ENCODE measurements at places on chromosomes 6 and 20. TPM values are rescaled to one million over a fixed set of nuclear protein-coding genes. Genes with fewer than 3 reads are reported as not detected.

- no peak overlapping the region for H3K4me3 ChIP-seq
- H3K4me1 ChIP-seq: no peaks in the 10 kb centered on the region
- no peak for DNase-seq
- H3K27me3 ChIP-seq: no peaks in the 10 kb centered on the region
These were observed 1349.3 kb downstream of the GRIK2 start for GRCh38 chr6:102742754-102743356.

The ENPP3 gene
- 0.82 TPM for total RNA-seq

- DNase-seq: no peak
- no peak overlapping the region for H3K27ac ChIP-seq
- H3K4me3 ChIP-seq: no peak overlapping the region
These were observed 14.5 kb upstream of the DUSP22 start for GRCh38 chr6:277746-278145.

The SIM1 gene
- not detected for total RNA-seq

DNA sequence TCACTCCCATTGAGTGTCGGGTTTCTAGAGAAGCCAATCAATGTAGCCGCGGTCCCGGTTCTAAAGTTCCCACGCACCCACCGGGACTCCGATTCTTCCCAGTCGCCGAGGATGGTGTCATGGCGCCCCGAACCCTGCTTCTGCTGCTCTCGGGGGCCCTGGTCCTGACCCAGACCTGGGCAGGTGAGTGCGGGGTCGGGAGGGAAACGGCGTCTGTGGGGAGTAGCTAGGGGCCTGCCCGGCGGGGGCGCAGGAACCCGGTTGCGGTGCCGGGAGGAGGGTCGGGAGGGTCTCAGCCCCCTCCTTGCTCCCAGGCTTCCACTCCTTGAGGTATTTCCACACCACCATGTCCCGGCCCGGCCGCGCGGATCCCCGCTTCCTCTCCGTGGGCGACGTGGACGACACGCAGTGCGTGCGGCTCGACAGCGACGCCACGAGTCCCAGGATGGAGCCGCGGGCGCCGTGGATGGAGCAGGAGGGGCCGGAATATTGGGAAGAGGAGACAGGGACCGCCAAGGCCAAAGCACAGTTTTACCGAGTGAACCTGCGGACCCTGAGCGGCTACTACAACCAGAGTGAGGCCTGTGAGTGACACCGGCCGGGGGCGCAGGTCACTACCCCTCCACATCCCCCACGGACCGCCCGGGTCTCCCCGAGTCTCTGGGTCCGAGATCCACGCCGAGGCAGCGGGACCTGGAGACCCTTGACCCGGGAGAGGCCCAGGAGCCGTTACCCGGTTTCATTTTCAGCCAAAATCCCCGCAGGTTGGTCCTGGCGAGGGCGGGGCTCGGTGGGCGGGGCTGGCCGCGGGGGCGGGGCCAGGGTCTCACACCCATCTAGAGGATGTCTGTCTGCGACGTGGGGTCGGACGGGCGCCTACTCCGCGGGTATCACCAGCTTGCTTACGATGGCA lies 35.2 kb upstream of the HLA-G start:
- peak overlapping the region; percentile 81 for H3K4me3 ChIP-seq
- H3K4me1 ChIP-seq: peaks cover 18% of the 10 kb centered on the region
- peak; percentile 84 for DNase-seq
- H3K27me3 ChIP-seq: peaks cover 22% of the 10 kb centered on the region
- peaks cover 7% of the 10 kb centered on the region for H3K36me3 ChIP-seq

The ENPP5 gene
- total RNA-seq: 0.10 TPM

DNA sequence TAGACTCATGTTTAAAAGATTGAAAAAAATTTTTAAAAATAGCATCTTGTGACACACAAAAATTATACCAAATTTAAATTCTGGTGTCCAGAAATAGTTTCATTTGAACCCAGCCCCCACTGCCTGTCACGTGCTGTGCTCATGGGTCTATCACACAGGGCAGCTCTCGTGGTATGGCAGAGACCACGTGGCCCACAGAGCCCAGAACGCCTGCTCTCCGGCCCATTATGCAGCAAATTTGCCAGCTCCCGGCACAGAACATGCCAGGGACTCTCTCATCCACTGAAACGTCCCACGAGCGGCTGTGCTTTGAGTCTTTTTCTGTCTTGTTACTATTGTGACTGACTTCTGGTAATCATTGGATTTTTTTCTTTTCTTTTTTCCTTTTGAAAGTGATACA lies 224.3 kb downstream of the TTLL2 start:
- no peaks in the 10 kb centered on the region for H3K4me1 ChIP-seq
- no peak overlapping the region for H3K27ac ChIP-seq
- peaks cover 2% of the 10 kb centered on the region for H3K27me3 ChIP-seq
- no peaks in the 10 kb centered on the region for H3K36me3 ChIP-seq

- DNase-seq: peak; percentile 39
- H3K27ac ChIP-seq: no peak overlapping the region
- no peaks in the 10 kb centered on the region for H3K4me1 ChIP-seq
- no peak overlapping the region for H3K4me3 ChIP-seq
These were observed 45.9 kb downstream of the ZNF217 start for GRCh38 chr20:53547664-53548239.

- H3K27me3 ChIP-seq: no peaks in the 10 kb centered on the region
- no peaks in the 10 kb centered on the region for H3K4me1 ChIP-seq
- H3K4me3 ChIP-seq: no peak overlapping the region
These were observed 48.8 kb downstream of the PRL start for GRCh38 chr6:22247916-22248482.

GRCh38 chr6:89789980-89790379 lies 29.6 kb downstream of the MDN1 start:
- H3K27ac ChIP-seq: no peak overlapping the region
- H3K27me3 ChIP-seq: no peaks in the 10 kb centered on the region
- no peak overlapping the region for H3K4me3 ChIP-seq
- peaks cover 21% of the 10 kb centered on the region for H3K4me1 ChIP-seq

GRCh38 chr6:134636186-134636799 lies 313.6 kb downstream of the ALDH8A1 start:
- H3K27me3 ChIP-seq: no peaks in the 10 kb centered on the region
- no peaks in the 10 kb centered on the region for H3K36me3 ChIP-seq
- H3K4me3 ChIP-seq: no peak overlapping the region
- DNase-seq: peak; percentile 65
- peak overlapping the region; percentile 2 for H3K27ac ChIP-seq

- no peak for DNase-seq
- H3K36me3 ChIP-seq: no peaks in the 10 kb centered on the region
- no peaks in the 10 kb centered on the region for H3K27me3 ChIP-seq
- H3K4me3 ChIP-seq: no peak overlapping the region
These were observed 258.1 kb downstream of the ZNF217 start for GRCh38 chr20:53335555-53335954.

DNA sequence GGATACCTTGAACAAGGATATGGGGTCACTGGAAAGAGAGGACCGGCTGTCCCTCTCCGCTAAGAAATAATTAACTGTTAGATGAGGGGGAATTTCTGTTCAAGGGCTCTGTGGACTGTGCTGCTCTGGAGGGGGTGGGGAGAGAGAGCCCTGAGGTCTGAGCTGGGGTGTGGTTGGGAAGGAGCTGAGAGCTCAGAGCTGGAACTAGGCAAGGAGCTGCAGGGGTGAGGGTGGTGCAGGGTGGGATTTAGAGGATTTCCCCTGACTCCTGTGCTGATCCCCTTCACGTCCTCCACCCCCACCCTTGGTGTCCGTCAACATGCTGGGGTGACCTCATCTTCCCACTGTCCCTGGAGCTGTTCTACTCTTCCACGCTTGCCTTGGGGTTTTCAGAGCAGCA lies 52.5 kb downstream of the HLA-A start:
- no peaks in the 10 kb centered on the region for H3K4me1 ChIP-seq
- H3K27ac ChIP-seq: no peak overlapping the region
- H3K36me3 ChIP-seq: no peaks in the 10 kb centered on the region
- no peak overlapping the region for H3K4me3 ChIP-seq

The RAET1L gene
- not detected for total RNA-seq

DNA sequence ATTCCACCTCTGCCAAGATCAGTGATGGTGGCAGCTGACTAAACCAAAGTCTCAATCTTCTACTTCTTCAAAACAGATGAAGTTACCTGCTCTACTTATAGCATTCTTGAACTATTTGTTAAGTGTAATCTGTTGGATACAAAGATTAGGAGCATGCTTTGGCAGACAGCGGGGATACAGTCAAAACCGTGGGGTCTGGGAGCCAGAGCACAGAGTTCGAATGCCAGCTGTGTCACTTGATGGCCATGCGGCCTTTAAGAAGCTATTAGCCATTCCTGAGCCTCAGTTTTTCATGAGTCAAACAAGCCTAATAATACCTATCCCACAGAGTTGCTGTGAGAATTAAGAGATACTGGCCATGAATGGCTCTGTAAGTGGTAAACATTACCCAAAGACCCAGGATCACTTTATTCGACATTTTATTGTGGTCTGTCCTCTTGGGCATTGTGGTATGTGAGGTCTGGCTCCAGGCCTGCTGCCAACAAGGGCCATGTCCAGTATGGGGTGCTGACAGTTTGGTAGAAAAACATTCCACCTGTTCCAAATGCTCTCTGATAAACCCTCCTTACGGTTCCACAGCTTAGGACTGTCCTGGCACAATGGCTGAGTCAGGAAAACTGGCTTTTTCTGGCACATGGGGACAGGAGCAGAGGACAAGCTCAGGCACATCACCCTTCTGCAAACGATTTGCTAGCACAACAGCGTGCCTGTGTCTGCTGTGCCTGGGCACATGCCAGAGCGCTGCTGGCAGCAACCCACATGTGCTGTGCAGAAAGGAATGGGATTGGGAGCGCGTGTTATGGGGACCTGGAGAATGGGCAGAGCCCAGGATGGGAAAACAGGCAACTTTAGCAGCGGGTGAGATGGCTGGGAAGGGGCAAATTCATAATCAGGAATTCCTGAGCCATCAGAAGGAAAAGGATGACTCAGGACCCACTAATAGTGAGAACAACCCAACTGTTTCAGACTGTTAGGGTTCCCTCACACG lies 15.7 kb upstream of the FAM83C start:
- DNase-seq: no peak
- H3K4me3 ChIP-seq: no peak overlapping the region
- H3K36me3 ChIP-seq: peaks cover 12% of the 10 kb centered on the region
- H3K27me3 ChIP-seq: no peaks in the 10 kb centered on the region

DNA sequence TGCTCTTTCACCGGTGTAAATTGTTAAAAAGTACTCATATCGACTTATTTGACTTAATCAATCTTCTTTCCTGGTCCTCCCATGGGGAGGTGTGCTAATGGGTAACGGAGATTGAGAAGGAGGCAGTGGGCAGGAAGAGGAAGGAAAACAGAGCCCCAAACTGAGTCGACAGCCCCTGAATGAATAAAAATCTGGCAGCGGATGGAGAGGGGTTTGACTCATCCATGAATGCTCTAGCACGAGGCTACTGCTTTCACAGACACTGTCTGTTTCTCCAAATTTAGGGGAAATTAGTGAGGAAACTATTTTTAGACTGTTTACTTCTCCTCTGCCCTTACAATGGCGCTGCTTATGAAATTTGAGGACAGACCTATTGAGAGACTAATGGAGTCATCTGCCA lies 142.2 kb upstream of the ATXN1 start:
- H3K4me1 ChIP-seq: no peaks in the 10 kb centered on the region
- H3K36me3 ChIP-seq: no peaks in the 10 kb centered on the region
- DNase-seq: no peak
- no peak overlapping the region for H3K27ac ChIP-seq
- no peak overlapping the region for H3K4me3 ChIP-seq

GRCh38 chr6:166713434-166714186 lies 86.6 kb upstream of the RPS6KA2 start:
- H3K27ac ChIP-seq: no peak overlapping the region
- H3K4me1 ChIP-seq: no peaks in the 10 kb centered on the region
- H3K36me3 ChIP-seq: no peaks in the 10 kb centered on the region
- H3K4me3 ChIP-seq: no peak overlapping the region

The CLIC5 gene
- total RNA-seq: 8.5 TPM

DNA sequence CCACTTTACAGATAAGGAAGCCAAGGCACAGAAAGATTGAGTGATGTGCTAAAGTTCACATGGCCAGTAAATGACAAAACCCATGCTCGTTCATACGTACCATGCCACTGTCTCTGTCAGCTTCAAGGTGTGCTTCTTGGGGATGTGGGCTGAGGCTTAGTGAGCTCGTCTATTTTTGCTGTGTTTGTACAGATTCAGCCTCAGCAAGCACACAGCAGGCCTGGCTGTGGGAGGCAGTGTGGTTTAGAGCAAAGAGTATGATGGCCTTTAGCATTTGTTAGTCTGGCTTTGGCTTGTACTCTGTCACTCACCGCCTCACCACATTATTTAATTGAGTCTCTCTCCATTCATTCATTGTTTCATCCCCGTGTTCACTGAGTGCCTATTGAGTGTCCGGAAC lies 55.3 kb downstream of the BMP6 start:
- no peak overlapping the region for H3K4me3 ChIP-seq
- H3K4me1 ChIP-seq: no peaks in the 10 kb centered on the region
- peaks cover 10% of the 10 kb centered on the region for H3K27me3 ChIP-seq
- no peaks in the 10 kb centered on the region for H3K36me3 ChIP-seq
- H3K27ac ChIP-seq: no peak overlapping the region

The TBXT gene
- total RNA-seq: not detected

DNA sequence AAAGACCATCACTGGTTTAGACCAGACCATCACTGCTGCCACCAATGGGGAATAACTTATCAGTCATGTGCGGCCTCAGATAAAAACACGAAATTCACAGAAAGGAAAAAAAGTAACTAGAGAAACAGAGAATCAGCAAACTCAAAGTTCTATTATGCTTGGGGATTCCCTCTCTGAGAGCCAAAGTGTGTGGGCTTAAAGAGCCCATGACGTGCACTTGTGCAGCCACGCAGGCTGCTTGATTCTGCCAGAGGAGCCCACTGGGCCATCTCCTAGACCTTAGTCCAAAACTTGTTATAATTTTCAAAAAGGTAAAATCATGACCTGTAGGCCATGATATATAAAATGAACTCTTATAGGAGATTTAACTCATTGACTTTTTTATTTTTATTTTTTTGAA lies 15.2 kb downstream of the RAB44 start:
- H3K27ac ChIP-seq: no peak overlapping the region
- H3K4me3 ChIP-seq: no peak overlapping the region
- H3K27me3 ChIP-seq: no peaks in the 10 kb centered on the region
- H3K36me3 ChIP-seq: no peaks in the 10 kb centered on the region
- H3K4me1 ChIP-seq: peaks cover 4% of the 10 kb centered on the region
- no peak for DNase-seq

DNA sequence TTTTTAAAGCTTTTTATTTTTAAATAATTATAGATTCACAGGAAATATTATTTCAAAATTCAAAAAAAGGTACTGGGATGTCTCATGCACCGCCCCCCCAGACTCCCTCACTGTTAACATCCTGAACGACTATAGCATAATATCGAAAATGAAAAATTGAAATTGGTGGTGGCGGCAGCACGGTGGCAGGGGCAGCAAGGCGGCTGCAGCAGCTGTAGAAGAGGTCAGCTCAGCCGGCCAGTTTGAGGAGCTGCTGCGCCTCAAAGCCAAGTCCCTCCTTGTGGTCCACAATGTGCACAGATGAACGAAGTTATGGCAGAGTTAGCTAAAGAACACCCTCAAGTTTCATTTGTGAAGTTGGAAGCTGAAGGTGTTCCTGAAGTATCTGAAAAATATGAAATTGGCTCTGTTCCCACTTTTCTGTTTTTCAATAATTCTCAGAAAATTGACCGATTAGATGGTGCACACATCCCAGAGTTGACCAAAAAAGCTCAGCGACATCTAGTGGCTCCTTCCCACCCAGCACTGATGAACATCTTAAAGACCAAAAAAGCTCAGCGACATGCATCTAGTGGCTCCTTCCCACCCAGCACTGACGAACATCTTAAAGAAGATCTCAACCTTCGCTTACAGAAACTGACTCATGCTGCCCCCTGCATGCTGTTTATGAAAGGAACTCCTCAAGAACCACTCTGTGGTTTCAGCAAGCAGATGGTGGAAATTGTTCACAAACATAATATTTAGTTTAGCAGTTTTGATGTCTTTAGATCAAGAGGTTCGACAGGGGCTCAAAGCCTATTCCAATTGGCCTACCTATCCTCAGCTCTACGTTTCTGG lies 100.8 kb downstream of the FAM217A start:
- H3K36me3 ChIP-seq: peaks cover 6% of the 10 kb centered on the region
- H3K27ac ChIP-seq: no peak overlapping the region
- peaks cover 7% of the 10 kb centered on the region for H3K4me1 ChIP-seq
- DNase-seq: peak; percentile 62

Measured in activated CD4-positive, alpha-beta memory T cell treated with anti-CD3 and anti-CD28 coated beads for 36 hours (primary cell).